EH (cell line): ENCODE measurements at places on chromosomes 7 and 10.
A peak's percentile ranks its signal among the peaks of the same experiment; 100 is the strongest.

DNA sequence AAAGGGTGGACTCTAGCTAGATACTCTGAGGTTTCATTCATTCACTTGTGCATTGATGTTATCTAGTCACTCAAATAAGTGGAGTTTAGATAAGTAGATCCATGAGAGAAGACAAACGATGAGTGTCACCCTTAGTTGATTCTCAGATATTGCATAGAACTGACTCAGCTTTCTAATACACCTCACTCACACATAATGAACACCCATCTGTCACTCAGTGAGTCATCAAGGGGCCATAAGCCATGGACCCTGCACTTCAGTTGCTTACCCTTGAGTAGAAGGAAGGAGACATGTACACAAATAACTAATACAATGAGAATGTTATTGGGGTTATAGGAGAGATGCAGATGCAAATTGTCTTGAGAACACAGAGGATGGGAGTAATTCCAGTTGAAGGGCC, 163.8 kb downstream of the SORCS3 start:
- DNase-seq: no peak

DNA sequence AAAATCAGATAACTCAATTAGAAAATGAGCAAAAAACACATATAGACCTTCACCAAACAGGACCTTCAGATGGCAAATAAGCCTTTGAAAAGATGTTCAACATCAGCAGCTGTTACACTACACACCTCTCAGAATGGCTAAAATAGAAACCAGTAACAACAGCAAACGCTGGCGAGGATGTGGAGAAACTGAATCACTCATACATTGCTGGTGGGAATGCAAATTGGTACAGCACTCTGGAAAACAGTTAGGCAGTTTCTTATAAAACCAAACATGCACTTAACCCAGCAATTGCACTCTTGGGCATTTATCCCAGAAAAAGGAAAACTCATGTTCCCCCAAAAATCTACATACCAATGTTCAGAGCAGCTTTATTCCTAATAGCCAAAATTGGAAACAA, 37.7 kb upstream of the SMARCD3 start:
- peak; percentile 73 for DNase-seq

- no peak for DNase-seq
Measured at GRCh38 chr7:43283706-43284105, 171.3 kb downstream of the HECW1 start.

GRCh38 chr7:157010588-157011332, at the start of gene MNX1:
TSS of gene MNX1 (minus strand) at chr7:157010663. CDS start at chr7:157010350, 313 bp downstream.
- DNase-seq: no peak

DNA sequence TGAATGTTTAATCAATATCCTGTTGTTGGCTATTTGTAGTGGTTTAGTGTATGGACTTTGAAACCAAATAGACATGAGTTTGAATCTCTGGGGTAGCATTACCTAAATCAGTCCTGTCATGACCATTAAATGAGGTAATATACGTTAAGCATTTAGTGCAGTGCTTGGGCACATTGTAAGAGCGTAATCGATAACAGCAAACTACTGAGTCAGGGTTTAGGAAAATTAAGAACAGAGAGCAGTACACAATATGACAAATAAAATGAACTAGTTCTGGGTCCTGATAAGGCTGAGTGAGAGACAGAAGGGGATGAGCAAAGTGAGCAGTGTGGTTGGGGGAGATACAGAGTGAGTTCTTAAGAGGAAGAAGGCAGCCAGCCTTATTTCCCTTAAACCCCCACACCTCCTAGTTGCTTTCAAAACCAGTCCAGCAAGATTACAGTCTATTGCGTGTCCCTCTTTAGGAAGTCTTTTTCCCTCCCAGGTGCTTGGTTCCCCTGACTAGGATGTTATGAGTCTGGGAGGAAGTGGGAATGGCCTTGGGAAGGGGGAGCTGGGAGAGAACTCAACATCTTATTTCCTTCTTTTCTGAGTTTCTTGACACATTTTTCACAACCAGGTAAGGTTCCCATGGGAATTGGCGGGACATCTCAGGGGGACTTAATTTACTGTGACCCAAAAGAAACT, 171.0 kb downstream of the SND1 start:
- no peak for DNase-seq

- DNase-seq: no peak
Measured at GRCh38 chr7:157411580-157411979, 74.8 kb downstream of the DNAJB6 start.

DNA sequence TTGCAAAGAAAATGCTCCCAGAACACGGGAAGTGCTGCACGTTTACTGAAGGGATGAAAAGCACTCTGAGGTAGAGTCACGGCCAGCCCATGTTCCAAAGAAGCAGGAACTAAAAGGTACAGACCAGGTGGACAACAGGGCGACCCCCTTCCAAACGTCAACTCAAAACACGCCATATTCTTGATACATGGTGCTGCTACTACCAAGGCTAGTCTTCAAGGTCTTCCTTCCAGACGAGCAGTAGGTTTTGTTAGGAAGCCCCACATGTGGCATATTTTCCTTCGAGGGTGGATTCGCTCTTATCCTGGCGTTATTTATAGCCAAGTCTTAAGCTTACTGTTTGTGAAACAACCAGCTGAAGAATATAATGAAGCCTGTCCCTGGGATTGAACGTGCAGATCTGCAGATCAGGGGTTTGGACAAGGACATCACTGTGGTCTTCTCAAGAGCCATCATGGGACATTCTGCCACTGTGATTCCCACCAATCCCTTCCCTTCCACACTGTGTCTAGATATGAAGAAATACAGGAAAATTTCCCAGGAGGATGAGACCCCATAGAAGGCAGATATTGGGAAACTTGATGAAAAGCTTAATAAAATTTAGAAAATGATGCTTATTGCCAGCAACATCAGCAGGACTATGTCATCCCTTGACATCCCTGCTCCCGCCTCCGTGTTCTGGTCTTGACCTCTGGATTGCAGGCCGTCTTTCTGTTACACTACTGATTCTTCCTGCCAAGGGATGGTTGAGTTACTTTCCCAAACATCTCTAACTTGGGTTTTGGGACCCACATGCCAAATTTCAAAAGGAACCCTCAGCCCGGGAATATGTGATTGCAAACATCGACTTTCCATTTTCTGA, 734.4 kb downstream of the PARD3 start:
- DNase-seq: no peak

GRCh38 chr10:15158972-15159371, 9.5 kb downstream of the NMT2 start:
- no peak for DNase-seq

DNA sequence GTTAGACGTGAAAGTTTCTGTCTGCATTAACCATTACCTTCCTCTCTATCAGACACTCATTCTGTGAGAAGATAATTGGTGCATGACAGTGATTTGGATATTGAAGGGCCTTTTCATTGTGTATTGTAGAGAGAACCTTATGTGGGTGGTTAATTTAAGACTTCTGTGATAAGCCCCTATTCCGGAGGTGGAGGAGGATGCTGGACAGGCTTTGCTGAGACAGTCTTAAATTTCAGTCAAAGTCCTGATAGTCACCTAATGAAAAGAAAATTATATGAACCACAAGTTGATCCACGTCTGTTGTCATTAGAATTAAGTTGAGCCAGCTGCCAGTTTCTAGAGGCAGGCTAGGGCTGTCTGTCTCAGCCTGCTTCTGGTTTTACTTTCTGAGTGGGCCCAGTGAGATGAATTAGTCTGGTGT, 62.9 kb downstream of the CELF2 start:
- no peak for DNase-seq

DNA sequence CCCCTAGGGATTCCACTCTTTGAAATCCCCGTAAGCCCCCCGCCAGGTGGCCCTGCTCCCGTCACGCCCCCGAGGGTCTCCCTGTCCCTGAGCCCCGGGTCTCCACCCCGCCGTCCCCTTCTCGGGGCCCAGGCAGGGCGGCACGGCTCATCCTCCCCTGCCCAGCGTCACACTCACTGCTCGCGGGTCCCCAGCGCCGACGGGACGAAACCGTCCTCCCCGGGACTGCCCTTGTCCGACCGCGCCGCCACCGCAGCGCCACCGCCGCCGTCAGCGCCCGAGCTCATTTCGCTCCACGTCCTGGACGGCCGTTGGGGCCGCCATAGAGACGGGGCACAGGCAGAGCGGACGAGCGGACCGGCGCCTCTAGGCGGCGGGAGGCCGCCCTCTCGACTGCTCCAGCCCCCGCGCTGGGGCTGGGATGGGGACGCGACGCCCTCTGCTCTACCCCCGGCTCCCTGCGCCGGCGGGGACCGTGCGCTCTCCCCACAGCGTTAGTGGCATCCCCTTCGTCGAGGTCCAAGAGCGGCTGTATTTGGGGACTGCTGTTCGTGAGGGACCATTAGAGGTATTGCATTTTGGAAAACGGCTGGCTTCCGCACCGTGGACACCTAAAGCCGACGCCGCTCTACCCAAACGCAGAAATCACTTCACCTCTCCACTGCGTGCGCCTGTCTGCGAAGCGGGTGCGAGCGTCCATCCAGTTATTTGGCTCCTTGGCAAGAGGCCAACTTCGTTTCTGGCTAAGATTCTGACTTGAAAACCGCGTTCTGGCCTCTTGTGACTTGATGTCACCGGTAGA, at the start of gene EEF1AKMT2:
Gene EEF1AKMT2 (minus strand): TSS at position 341 of the 802 bp plus-strand sequence. CDS start 54 bp downstream, at position 287.
- peak; percentile 85 for DNase-seq

GRCh38 chr10:1615186-1615954, 122.0 kb downstream of the ADARB2 start:
- no peak for DNase-seq

DNA sequence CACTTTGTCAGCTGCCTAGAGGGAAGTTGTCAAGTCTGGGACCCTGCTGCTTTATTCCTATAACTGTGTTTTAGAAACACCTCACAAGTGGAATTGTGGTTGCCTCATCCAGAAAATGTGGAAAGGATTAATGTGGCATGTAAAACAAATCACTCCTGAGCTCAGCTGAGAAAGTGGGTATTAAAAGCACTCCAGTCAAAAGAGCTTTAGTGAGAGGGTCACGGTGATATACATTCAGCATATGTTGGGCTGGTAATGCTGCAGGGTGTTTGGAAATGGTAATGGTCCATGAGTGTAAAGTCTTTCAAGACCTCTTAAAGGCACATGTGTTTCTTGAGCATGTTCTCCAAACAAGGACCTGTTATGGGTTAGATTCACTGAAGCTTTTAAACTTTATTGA, 318.2 kb upstream of the MEOX2 start:
- DNase-seq: no peak

DNA sequence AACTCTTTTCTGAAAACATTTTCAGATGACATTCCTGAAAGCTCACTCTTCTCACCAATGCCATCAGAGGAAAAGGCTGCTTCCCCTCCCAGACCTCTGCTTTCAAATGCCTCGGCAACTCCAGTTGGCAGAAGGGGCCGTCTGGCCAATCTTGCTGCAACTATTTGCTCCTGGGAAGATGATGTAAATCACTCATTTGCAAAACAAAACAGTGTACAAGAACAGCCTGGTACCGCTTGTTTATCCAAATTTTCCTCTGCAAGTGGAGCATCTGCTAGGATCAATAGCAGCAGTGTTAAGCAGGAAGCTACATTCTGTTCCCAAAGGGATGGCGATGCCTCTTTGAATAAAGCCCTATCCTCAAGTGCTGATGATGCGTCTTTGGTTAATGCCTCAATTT, 16.5 kb downstream of the ANLN start:
- no peak for DNase-seq

GRCh38 chr10:95246582-95247051, 44.2 kb downstream of the PDLIM1 start:
- DNase-seq: peak; percentile 83

DNA sequence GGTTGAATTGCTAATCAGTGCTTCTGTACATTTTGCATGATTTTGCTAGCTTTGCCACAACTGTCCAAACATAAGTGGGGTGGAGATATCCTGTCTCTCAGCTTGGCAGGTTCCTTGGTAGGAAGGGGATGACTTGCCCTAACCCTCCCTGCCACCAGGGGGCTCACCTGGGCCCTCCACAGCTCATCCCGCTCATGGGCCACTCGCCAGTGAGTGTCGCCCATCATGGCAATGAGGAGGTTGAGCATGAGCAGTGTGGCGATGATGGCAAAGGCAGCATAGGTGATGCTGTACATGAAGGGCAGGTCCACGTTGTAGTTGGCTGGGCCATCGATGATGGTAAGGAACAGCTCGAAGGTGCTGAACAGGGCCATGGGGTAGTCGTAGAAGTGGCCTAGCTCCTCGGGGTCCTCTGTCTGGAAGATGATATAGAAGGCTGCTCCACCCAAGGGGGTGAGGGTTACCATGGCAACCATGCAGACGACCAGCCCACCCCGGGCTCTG, 12.2 kb downstream of the TRPV6 start:
- DNase-seq: peak; percentile 8

DNA sequence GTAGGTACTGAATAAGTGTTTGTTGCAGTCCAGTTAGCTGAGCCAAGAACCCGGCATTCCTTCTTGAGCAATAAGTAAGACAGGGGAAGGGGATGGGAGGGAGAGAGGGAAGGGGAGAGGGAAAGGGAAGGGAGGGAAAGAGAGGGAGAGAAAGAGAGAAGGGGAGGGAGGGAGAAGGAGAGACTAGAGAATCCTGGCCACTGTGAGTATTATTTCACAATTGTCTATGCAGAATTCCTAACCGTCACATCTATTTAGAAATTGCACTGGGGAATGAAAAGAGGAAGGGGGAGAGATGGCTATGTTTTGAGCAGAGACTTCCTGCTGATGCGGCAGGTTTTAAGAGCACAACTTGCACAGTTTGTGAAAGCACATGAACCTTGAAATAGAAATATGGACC, 251.4 kb upstream of the ZMIZ1 start:
- DNase-seq: no peak

- peak; percentile 43 for DNase-seq
Measured at GRCh38 chr7:24783698-24784097, 26.4 kb upstream of the GSDME start.

GRCh38 chr7:147869456-147869855, 721.1 kb upstream of the C7orf33 start:
- DNase-seq: no peak

- peak; percentile 28 for DNase-seq
Measured at GRCh38 chr7:23341846-23342598, 42.9 kb downstream of the MALSU1 start.

DNA sequence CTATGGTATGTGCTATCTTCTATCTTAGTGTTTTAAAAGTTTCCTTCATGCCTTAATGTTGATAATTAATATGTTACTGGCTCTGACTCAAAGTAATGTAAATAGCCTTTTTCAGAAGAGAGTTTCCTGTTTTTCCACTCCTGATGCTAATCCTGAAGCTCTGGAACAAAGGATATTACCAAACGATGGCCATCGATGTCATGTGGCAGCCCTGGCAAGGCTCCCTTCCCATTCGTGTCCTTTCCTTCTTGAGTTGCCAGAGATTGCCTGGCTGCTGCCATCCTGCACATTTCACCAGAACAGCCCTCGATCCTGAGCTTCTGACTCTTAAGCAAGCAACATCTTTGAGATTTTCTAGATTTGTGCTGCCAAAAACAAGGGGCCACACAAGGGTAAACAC, 46.0 kb downstream of the RNF133 start:
- DNase-seq: no peak

- DNase-seq: peak; percentile 59
Measured at GRCh38 chr10:99234041-99234790, 1.4 kb downstream of the HPSE2 start.
